ENCODE measurements at places on chromosomes 3 and 15.

DNA sequence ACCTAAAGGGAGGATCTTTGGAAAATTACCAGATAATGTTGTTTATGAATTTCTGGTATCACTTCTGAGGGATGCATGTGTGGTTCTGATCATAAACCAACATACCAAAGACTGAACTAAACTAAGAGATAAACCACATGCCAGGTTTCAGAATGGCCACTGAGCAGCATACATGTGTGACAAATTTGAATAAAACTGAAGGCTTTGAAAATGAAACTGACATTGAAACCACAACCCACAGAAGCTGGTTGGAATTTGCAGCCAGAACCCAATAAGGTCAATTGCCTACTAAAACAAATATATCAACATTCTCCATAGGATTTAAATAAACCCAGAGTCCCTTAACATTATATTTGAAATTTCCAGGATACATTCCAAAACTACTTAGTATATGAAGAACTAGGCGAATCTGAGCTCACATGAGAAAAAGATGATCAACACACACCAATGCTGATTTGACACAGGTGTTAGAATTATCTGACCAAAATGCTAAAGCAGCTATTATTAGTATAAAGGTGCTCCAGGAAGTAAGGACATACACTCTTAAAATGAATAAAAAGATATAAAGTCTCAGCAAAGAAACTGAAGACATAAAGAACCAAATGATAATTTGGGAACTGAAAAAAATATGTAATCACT lies 125.0 kb downstream of the ZNF280D start:
- no peak for DNase-seq

DNA sequence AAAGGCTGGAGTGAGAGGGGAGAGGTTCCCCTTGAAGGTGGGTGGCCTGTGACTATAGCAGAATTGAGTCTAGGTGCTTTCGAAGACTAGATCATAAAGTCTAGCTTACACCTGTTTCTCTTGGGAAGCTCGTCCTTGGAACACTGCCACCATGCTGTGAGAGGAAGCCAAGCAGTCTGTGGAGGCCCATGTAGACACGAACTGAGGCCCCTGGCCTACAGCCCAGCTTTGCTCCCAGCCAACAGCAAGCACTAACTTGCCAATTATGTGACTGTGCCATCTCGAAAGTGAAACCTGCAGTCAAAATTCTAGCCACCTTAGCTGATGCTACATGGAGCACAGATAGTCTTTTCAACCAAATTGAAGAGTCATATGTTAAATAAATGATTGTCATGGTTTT lies 190.5 kb upstream of the NECTIN3 start:
- DNase-seq = peak; percentile 57

DNA sequence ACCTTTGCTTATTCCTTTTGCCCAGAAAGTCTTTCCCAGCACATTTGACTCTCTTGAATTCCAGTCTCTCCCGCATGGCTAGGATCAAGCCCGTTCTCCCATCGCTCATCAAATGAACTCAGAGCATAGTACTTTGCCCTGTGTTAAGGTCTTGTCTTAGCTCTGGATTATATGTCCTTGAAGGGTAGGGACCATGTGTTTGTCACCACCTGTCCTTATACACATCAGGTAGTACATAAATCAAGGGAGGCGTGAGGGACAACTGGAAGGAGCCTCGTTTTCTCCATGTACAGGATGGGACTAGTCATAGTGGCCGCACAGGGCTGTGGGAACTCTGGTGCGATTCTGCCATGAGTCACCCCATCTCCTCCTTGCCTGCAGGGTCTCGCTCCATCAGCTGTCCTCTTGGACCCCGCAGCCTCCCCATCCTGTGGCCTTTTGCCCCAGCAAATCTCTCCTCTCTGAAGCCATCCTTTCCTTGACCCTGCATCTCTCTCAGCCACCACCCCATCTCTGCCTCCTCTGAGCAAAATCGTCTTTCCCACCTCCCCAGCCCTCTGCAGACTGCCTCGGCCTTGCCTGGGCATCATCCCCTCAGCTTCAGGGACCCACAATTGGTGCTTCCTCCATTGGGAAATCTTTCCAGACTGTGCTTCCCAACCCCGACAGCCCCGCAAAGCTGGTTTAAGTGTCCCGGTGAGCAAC lies 33.4 kb upstream of the RAB6B start:
- no peak for DNase-seq

GRCh38 chr3:71984843-71985613 lies 200.1 kb upstream of the PROK2 start:
- no peak for DNase-seq

- no peak for DNase-seq
Measured at GRCh38 chr3:54069961-54070360, 52.4 kb upstream of the CACNA2D3 start.

GRCh38 chr15:78691167-78691850 lies 50.3 kb upstream of the CHRNB4 start:
- no peak for DNase-seq
